ACHN (cell line): ENCODE measurements at places on chromosomes 5 and 9.
A peak's percentile ranks its signal among the peaks of the same experiment; 100 is the strongest.

GRCh38 chr5:79081779-79082178 is 12.2 kb downstream of the BHMT2 start:
- DNase-seq = no peak

GRCh38 chr5:56688402-56688801 is 126.9 kb upstream of the MAP3K1 start:
- no peak for DNase-seq

DNA sequence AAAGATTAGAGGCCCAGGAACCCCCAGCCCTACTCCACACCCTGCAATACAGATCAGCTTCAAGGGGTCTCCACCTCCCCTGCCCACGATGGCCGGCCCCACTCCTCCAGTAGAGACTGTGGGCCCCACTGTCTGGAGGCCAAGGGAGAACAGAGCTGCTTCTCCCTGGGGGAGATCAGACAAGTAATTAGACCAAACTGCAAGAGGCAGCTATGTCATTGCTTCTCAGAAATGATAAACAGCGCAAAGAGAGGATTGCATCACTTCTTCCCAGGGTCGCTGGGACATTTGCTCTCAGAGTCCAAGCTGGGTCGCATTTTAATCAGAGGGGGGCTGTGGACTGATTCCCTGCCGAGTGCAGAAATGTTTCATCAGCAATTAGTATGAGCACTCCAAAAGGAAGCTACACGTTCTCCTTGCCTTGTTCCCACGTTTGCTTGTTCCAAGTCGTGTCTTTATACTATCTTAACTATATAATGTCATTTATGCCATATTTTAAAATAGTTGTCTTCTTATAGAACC is 59.9 kb downstream of the ROPN1L start:
- no peak for DNase-seq

- peak; percentile 8 for DNase-seq
Observed at GRCh38 chr5:43314724-43315123, 1.5 kb upstream of the HMGCS1 start.

DNA sequence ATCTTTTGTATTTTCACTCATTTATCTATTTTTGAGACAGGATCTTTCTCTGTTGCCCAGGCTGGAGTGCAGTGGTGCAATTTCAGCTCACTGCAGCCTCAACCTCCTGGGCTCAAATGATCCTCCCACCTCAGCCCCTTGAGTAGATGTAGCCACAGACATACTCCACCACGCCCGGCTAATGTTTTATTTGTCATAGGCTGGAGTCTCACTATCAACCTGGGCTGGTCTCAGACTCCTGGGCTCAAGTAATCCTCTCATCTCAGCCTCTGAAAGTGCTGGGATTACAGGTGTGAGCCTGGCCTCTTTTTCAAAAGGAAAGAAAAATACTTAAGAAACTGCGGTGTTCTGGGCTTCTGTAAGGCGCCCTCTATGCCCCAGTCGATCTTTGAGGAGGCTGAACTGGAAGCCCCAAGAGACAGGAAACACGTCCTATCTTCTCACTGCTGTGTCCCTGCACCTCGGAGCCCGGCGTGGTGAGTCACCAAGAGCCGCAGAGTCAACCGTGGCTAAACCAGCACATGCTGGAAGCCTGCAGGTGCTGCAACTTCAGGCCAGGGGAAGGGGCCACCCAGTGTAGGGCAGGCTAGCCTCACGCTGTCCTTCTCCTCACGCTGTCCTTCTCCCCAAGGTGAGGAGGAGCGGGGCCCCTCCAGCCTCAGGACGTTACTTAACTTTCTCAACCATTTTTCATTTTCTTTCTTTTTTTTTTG is 15.2 kb upstream of the LHX3 start:
- DNase-seq = peak; percentile 82

GRCh38 chr5:43485406-43485805 is 1.7 kb upstream of the TMEM267 start:
- no peak for DNase-seq

DNA sequence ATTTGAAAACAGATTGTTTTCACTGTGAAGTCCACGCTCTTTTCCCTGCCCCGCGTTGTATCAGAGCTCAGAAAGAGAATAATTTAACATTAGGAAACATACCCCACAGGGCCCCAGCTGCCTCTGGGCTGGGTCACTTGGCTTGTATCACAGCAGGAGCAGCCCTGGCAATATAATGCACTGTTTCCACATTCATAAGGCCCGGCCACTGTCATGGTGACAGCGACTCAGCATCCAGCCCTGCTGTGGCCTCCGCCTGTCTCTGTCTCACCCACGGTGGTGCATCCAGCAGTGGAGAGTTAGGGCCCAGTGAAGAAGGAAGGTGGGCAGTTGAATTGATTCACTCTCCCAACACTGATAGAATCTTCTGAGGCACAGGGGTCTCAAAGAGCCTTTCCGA is 188.9 kb downstream of the NSG2 start:
- no peak for DNase-seq

- DNase-seq = no peak
Observed at GRCh38 chr5:74261866-74262265, 378.7 kb downstream of the ENC1 start.

GRCh38 chr5:134119720-134120119 is 5.2 kb downstream of the TCF7 start:
- DNase-seq = no peak

- DNase-seq = no peak
Observed at GRCh38 chr5:148685520-148686134, 31.3 kb upstream of the HTR4 start.

DNA sequence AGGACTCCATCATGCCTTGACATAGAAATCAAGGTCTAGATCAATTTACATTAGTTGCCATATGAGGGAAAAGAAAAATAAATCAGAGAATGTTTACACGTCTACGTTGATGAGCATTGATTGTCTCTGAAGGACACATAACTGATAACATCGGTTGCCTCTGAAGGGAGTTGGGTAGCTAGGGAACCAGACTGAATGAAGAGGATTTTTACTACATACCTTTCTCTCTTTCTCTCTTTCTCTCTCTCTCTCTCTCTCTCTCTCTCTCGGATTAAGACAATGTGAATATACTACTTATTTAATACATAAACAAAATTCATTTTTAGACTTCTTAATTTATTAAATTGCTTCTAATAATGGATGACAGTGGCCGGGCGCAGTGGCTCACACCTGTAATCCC is 118.4 kb upstream of the DAPK1 start:
- no peak for DNase-seq

- DNase-seq = no peak
Observed at GRCh38 chr9:116209414-116210116, 56.0 kb downstream of the PAPPA start.

- no peak for DNase-seq
Observed at GRCh38 chr5:58156973-58157701, 302.7 kb downstream of the PLK2 start.

- no peak for DNase-seq
Observed at GRCh38 chr5:20445326-20445860, 457.4 kb upstream of the CDH18 start.

GRCh38 chr5:148965511-148966265 is 97.2 kb downstream of the SH3TC2 start:
- peak; percentile 98 for DNase-seq

DNA sequence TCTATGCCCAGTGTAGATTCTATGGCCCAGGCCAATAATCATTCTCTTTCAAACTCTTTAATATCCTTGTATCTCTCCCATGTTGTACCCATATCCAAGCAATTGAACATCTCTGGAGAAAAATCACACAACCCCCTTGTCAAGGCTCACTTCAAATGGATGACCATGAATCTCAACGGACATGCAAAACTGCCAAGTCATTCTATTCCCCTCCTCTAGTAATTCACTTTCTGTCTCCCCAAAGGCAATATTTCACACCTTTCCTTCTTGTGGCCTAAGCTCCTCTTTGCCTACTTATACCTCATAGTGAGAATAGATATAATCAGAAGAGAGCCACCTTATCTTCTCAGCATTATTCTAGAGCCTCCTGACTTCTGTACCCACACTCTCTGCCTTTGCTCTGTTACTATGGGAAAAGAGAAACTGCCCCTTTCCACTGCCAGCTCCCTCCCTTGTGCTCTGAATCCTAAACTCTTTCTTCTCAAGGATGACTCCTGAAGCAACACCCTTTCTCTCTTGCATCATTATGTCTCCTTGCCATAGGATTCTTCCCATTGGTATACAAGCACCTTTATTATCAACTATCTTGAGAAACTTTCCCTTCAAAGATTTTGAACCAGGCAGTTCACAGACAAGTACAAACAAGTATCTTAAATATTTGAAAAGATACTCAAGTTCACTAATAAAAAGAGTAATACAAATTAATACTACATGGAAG is 66.1 kb downstream of the RPS23 start:
- DNase-seq = no peak

- no peak for DNase-seq
Observed at GRCh38 chr9:89498852-89499480, 1.1 kb upstream of the SEMA4D start.

DNA sequence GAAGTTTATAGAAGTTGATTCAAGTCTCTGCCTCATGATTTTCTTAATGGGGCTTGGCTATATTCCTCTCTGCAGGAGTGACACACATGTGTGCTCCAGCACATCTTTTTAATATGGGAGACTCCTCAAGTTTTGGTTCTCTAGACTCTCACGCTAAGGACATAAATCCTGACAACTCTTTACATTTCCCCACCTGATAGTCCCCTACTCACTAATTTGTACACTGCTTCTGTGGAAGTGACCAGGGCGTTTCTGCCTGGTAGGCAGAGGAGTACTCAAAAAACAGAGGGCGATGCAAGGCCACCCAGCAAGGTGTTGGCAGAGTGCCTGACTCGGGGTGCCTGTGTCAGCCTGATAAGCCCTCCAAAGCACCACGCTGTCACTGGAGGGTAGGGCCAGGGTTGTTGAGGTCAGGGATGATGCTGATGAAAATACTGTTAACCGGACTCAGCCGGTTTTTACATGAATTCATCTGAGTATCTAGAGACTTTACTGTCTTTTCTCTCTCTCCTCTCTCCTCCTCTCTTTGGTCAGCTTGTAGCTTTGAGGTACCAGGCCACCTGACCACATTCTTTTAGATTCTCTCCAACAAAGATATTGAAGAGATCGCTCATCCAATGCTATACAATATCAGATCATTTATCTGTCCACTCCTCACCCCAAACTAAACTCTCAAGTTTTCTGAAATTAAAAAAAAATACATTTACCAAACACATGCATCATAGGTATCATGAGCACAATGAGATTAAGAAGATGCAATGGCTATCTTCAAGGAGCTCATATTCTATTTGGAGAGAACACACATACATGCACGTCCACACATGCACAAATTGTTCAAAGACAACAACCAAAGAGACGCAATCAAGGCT is 205.2 kb downstream of the PIK3R1 start:
- DNase-seq = no peak

DNA sequence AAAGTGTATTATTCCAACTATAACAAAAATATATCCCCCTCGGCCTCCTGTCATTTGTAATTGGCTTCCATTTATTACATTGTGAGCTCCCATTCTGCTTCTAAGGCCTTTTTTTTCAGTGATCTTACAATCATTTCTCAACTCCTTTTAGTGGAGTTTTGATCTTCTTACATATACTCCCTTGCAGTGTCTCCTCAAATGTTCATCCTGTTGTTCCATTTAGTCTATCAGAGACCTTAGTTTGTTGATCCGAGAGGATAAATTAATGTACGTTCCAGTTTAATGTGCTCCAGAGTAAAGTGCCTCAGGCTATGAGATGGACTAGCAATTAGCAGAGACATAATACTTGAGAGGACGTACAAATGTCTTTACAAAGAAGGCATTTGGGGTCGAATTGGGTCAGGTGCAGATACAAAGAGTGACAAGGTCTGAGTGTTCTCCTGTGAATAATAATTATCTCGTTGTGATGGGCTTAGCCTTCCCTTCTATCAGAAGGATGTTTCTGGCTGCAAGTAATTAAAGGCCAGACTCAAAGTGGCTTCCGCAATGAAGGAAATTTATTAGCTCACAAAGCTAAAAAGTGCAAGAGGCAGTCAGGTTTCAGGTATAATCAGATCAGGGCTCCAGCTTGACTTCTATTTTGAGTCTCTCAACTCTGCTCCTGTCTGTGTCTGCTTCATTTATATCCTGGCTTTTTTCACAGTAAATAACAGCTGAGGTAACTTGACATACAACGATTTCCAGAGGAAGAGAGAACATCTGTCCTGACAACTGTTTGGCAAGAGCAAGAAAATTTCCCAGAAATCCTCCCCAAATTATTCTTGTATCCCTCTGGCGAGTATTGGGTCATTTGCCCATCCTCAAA is 30.1 kb downstream of the ARRDC3 start:
- no peak for DNase-seq

GRCh38 chr5:7000310-7000709 is 287.1 kb downstream of the TENT4A start:
- DNase-seq = no peak

DNA sequence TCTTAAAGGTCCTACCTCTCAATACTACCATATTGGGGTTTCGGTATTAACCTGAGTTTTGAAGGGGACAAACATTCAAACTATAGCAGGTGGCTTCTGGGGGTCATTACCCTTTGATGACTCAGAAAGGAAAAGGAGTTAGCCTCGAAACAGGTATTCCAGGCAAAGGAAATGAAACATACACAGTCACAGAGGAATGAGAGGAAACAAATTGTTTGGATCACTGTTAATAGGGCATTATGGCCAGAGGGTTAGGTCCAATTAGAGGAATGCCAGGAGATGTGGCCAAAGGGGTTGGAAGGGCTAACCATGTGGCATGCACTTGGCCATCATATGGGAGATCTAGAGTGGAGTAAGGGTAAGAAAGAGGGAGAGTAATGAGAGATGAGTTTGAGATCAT is 23.9 kb upstream of the NIM1K start:
- no peak for DNase-seq

- no peak for DNase-seq
Observed at GRCh38 chr9:129012343-129012742, 15.8 kb downstream of the SH3GLB2 start.

DNA sequence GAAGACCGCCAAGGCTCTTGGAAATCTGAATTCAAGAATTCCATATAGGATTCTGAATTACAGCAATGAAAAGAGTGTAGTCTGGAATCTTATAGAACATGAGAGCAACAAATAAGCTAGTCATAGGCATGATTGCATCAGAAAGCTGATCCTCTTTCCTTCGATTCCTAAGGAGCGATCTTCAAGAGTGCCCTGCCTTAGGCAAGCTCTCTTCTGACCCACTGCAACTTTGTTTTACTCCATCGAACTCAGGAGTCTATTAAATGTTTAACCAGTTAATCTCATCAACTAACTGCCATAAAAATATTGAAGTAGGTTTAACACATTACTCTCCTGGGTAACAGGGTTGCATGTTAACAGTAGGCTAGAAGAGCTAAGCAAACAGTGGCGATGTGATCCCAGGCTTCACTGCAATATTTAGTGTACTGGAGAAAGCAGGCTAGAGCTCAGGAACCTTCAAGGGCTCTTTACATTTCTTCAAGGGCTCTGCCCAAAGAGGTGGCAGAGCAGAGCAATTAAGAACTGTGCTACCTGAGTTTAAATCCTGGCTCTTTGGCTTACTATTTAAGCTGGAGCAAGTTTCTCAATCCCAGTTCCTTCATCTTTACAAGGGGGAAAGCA is 146.3 kb downstream of the RORB start:
- DNase-seq = no peak
